ENCODE measurements at places on chromosomes 2 and 18.

GRCh38 chr2:212811921-212812320, 273.3 kb upstream of the ERBB4 start:
- DNase-seq = no peak

GRCh38 chr2:23452372-23452771, 67.4 kb downstream of the KLHL29 start:
- no peak for DNase-seq

GRCh38 chr18:24982831-24983230, 369.1 kb downstream of the ZNF521 start:
- DNase-seq = no peak

- no peak for DNase-seq
Observed at GRCh38 chr2:201715459-201715858, 17.0 kb upstream of the MPP4 start.

- DNase-seq = no peak
Observed at GRCh38 chr2:29607038-29607420, 314.4 kb downstream of the ALK start.

DNA sequence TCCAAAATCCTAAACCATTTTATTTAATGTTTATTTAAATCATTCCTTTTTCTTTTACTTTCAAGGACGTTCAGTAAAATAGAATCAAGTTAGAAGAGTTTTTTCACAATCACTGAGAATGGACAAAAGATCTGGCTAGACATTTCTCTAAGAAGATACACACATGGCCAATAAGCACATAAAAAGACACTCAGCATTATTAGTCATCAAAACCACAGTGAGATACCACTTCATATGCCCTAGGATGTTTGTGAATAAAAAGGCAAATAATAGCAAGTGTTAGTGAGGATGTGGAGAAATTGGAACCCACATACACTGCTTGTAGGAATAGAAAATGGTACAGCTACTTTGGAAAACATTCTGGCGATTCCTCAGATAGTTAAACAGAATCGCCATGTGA, 76.1 kb downstream of the RHBDD1 start:
- DNase-seq = peak; percentile 38

- no peak for DNase-seq
Observed at GRCh38 chr2:30034052-30034775, 112.6 kb upstream of the YPEL5 start.

DNA sequence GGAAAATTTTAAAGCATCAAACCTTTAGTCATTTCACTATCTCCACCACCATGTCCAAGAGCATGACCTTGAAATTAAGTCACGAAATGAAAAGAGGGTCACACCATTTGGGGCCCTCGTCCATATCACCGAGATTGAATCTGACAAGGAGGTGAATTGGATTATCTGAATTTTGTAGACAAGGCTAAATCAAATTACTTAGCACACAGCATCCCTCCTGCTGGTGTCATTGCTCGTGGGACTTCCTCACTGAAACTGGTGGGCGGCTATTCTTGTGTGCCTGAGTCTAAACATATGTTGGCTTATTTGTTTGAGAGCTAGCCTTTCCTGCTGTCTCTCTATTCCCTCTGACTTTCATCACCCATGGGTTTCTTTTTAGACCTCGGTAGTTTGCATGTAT, 64.6 kb upstream of the CNGA3 start:
- DNase-seq = no peak

DNA sequence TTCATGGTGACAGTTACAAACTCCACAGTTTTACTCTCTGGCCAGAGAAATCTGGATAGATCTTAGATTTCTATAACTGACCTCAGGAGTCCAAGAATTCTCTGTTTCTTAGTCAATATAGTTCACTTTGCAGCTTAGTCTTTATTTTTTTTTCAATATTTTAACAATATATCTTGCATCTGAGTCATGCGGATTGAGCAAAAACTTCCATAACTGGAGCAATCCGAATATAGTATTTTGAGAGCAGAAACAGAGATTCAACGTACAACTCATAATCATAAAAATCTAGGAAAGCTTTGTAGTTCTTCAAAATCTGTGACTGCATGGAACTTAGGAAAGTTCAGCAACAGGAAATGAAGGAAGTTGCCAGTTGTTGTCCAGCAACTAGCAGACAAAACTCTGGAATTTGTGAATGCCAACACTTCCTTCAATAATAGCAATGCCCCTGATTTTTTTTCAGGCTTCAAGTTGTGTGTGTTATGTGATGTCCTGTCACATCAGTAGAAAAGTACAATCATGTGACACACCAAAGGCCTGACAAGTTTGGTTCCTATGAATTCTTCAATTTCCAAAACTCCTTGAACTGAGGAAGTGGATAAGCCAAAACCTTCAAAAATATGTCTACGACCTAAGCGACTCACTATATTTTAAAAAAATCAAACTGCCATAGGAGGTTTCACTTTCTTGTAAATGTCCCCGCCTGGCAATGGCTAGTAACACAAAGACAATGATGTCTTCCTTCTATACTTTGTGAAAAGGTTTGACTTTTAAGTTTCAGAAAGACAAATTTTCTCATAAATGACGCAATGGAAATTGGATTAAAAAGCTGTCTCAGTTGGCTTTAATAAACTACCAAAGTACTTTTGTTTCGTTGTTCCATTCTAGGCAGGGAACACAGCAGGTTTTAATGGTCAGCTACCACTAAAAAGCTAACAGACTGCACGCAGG, 510.6 kb downstream of the ERBB4 start:
- DNase-seq = no peak

DNA sequence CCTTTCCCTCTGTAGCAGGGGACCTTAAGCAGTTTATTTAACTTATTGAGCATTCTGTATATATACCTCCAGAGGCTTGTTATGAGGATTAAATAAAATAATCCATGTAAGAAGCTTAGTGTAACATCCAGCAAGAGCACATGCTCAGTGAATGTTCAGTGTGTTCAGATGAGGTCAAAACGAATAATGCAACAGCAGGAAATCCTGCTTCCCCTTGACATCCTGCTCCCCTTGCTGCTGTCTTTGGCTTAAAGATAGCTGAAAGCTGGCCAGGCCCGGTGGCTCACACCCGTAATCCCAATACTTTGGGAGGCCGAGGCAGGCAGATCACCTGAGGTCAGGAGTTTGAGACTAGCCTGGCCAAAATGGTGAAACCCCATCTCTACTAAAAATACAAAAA, 68.7 kb downstream of the COL4A4 start:
- DNase-seq = no peak

GRCh38 chr18:39994498-39994897, 1960.5 kb upstream of the PIK3C3 start:
- no peak for DNase-seq

DNA sequence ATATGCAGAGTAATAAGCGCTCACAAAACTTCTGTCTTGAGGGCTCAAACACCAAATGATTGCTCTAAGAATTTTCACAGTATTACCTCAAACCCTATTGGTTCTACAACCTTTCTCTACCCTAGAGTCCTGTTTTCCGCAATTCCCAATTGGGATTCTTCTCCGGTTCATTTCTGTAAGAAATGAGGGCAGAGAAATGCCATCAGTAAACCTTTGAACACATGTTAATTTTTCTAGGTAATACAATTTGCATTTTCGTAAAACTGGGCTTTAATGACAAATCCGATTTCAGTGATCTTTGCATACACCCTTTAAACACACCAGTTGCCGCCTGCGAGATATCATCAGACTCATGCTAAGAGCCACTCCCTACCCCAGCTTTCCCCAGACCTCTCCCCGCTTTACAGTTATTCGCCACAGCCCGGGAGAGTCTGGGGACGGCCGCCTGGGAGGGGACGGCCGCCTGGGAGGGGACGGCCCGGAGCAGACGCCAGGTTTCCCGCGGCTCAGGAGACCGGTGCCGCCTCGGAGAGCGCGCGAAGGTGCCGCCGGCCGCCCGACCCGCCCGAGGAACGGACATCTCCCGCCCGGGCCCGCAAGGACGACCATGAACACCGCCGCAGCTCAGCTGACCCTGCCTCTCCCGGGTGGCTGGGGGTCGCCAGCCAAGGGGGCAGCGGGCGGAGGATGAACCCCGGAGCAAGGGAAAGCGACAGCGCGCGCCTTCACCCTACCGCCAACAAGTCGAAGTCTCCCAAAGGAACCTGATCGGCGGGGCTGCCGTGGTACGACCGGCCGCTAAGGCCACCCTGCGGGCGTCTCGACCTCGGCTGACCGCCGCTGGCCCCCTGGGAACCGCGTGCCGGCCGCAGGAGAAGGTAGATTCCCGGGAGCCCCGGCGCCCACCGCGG, 463 bp downstream of the SMC6 start:
- DNase-seq = no peak

GRCh38 chr18:6878556-6879297, 149.2 kb downstream of the ARHGAP28 start:
- DNase-seq = no peak

DNA sequence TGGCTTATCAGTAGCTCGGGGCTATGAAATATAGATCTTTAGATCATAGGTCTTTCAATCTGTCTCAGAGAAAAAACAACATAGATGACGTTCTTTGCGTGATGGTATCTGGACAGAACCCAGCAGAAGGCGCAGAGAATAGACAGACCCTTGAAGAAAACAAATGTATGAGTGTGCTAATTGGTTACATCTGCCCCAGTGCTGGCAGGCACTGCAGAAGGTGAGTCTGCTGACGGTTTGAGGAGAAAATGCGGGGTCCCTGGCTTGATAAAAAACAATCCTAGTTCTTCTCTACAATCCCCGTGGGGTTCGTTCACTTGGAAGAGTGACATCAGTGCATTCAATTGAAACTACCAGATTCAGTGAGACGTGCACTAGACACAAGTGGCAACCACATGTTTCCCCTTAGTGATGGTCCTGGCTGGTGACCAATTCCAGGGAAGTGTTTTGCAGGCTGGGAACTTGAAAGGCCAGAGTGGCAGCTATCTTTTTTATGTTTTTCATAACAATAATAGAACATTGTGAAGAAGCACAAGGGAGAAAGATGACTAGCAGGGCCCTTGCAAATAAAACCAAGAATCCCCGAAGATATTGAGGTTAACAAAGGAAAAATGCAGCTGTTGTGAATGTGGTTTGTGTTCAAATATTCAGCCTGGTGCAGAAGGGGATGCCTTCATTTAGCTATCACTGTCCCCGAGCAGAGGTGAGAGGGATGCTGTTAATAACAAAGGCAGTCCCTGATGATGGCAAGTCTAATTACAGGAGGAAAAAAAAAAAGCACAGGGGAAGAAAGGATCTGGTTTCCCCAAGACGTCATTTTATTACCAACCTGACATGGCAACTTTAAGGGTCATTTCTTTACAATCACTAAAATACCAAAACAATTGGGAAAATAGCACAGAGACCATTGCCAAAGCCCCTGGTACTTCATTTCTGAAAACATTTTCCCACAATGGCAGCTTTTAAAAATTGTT, 337.6 kb upstream of the FIGN start:
- no peak for DNase-seq

DNA sequence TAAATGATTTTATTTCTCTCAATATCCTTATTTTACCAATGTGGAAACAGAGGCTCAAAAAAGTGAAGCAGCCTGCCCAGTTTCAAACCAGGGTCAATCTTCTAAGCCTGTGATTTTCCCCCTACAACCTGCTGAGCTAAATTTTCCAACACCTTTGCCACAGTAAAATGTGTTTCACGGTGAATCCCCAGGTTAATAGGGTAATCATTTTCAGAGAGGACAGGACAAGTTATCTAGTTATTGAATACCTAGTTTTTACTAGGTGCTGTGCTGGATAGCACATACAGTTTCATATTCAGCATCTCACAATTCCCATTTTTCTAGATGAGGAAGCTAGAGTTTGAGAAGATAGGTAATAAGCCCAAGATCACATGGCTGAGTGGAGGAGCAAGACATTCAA, 236.6 kb downstream of the PTH2R start:
- DNase-seq = no peak

DNA sequence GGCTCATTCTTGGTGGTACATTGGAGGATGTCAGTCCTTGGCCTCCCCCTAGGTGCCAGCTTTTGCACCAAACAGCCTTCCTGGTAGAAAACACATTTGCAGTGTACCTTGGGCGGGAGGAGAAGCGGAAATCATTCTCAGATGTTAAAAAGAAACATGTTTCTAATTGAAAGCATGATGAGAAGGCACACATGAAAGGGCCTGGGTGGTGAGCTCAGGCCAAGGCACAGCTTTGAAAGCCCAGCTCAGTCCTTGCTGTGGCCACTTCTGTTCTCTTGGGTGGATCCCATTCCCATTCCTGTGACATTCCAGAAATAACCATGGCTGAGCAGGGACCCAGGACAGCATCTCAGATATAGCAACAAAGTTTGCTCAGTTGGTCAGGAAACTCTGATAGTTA, 71.5 kb downstream of the LTBP1 start:
- no peak for DNase-seq

GRCh38 chr18:64974391-64975125, 776.3 kb upstream of the CDH7 start:
- no peak for DNase-seq

GRCh38 chr2:163155279-163155883, 316.8 kb upstream of the KCNH7 start:
- no peak for DNase-seq

GRCh38 chr2:207483477-207483876, 46.3 kb upstream of the CREB1 start:
- DNase-seq = no peak

- DNase-seq = no peak
Observed at GRCh38 chr2:10217489-10218435, 84.9 kb upstream of the HPCAL1 start.

GRCh38 chr18:40075616-40076015, 1879.4 kb upstream of the PIK3C3 start:
- no peak for DNase-seq

- no peak for DNase-seq
Observed at GRCh38 chr2:27724905-27725701, 46.4 kb upstream of the MRPL33 start.

DNA sequence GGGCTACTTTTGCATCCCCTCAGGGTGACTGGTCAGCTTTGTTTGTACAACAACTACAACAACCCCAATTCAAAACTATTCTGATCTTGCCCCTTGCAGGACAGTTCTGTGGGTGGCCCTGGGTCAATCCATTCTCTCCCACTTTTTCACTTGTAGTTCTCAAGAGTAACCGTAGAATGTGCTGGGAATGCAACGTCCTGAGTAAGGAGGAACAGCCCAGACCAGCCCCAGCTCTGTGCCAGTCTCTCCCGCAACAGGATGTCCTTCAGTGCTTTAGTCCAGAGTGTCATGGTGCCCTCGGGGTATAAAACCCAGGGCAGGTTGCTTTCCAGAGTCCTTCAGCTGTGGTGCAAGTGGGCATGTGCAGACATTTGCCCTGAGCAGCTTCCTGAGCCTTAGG, 22.1 kb upstream of the TEX51 start:
- DNase-seq = no peak

GRCh38 chr2:100606332-100606725, 43.5 kb downstream of the PDCL3 start:
- no peak for DNase-seq

Data from GM04503 (cell line).